ENCODE measurements at places on chromosomes 3 and 15. TPM values are rescaled to one million over a fixed set of nuclear protein-coding genes. Genes with fewer than 3 reads are reported as not detected.

GRCh38 chr15:70569091-70569713 is 194.2 kb downstream of the UACA start:
- peak; percentile 64 for DNase-seq

GRCh38 chr3:26997226-26997625 is 372.0 kb downstream of the NEK10 start:
- DNase-seq = no peak

- no peak for DNase-seq
Observed at GRCh38 chr3:177056927-177057326, 140.4 kb downstream of the TBL1XR1 start.

- no peak for DNase-seq
Observed at GRCh38 chr3:150107429-150108175, 136.9 kb upstream of the PFN2 start.

GRCh38 chr3:4231041-4231440 is 72.1 kb upstream of the SETMAR start:
- DNase-seq = no peak

GRCh38 chr15:56813995-56814394 is 80.7 kb upstream of the ZNF280D start:
- DNase-seq = no peak

- DNase-seq = no peak
Observed at GRCh38 chr3:170695486-170696064, 109.7 kb upstream of the SLC7A14 start.

DNA sequence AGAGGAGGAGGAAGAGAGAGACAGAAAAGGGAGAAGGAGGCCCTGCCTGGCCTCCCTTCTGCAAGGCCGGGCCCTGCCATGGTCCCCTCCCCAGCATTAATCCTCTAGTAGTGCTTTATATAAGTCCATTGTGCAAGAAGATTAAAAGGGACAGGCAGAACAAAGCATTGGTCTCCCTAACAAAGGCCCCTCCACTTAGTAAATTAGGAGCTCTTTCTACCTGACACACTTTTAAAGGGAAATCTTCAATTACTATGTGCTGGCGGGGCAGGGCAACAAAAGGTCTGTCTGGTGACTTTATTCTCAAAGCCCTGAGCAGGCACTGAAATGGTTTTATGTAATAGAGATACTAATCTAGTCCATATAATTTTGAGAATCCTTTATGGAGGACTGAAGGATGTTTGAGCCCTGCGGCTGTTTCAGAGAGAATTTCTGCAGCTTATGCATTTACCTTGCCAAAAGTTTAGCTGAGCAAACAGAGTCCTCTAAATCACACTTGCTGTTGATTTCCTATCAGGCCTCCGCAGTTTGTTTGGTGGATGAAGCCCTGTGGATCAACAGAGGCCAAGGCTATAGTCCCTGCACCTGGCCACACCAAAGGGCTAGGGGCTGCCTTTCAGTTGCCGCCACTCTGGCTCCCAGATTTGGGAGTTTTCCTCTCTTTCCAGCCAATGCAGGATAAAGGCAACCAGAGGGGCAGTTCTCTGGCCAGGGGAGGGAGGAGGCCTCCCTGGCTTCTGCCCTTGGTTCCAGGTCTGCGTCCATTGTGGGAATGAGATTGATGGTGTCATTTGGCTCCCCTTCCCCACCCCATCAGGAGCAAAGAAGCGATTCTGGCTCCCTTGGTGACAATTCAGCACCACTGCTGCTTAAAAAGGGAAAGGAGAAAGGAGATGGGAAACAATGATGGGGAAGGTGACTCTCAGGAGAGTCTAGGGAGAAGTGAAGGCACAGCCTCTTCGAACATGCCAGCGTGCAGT is 148.0 kb downstream of the MEGF11 start:
- DNase-seq = no peak

GRCh38 chr3:126415661-126416591 is 21.2 kb downstream of the CFAP100 start:
- DNase-seq = no peak

DNA sequence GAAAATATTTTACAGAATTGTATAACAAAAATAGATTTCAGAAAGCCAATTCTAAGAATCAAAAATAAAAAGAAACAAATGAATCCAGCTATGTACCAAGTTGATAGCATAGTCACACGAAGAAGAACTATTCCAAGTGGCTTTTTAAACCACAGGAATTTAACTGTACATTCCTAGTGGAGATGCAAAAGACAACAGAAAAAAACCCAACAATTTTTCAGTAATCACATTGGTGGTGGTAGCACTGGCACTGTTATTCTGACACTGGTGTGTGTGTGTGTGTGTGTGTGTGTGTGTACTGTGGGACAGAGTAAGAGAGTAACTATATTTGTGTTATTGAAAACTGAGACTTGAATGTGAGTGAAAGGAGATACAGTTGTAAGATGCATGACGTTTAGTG is 9.1 kb downstream of the BFSP2 start:
- no peak for DNase-seq

DNA sequence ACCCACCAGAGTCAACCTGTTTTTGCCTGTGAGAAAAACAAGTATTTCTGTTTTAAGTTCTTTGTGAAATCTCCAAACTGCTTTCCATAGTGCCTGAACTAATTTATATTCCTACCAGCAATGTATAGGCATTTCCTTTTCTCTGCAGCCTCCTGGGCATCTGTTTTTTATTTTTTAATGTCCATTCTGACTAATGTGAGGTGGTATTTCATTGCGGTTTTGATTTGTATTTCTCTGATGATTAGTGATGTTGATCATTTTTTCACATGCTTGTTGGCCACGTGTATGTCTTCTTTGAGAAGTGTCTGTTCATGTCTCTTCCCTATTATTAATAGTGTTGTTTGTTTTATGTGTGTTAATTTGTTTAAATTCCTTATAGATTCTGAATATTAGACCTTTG is 820.5 kb downstream of the MCTP2 start:
- no peak for DNase-seq

DNA sequence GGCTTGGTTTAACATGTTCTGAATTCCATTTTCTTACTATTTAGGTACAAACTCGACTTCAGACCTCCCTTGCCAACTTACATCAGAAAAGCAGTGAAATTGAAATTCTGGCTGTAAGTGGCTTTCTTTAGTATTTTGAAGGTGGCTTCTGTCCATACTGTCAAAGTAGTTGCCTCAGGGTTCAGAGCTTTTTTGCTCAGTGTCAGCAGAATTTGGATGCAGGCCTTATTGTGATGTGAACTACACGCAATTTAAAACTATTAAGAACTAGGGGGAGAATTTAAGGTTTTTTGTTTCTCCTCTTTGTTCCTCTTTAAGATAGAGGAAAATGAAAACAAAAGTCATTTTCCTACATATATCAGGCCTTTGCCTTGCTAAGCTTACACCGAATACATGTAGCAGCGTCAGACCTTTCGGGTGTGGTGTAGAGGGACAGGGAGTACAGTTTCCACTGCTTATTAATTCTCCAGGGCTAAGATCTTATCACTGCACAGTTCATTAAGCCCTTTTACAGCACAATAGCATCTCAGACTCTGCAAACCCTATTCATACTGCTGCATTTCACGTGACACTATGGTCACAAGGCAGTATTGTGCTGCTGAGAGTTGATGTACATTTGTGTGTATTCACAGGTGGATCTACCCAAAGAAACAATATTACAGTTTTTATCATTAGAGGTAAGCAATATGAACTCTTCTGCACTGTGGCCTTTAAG is 6.7 kb downstream of the SRP14 start:
- no peak for DNase-seq

DNA sequence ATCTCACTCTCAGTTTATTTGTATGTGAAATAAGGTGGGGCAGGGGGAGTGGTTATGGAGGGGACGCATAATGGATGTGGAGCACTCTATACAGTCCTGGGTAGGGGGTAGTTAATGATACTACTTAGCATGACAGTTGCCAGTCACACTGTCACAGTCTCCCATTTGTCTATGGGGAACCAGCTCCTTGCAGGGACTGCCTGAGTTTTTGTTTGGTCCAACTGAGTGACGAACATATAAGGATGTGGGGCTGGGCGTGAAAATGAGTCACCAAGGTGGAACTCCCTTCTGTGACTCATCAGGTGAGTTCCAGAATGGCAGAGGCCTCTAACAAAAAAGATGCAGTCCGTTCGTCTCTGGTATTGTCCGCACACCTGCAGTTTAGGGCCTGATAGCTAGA is 235.3 kb upstream of the ST8SIA2 start:
- no peak for DNase-seq

- DNase-seq = no peak
Observed at GRCh38 chr15:78623786-78624497, 3.1 kb upstream of the CHRNA3 start.

DNA sequence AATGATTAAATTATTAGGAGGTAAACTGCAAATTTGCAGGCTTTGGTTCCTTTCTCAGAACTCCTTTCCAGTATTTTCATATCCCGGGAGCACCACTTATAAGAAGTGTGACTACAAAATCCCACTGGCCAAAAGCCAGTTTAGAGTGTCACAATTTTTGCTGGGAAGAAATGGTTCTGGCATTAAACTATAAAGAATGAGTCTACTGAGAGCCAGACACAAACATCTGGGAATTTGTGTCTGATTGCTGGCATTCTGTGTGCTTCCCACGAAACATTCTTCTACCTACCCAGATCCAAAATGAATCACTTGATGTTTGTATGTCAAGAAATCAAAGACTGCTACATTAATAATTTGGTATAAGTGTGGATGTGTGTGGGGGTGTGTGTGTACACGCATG is 82.8 kb downstream of the DUT start:
- no peak for DNase-seq

- DNase-seq = no peak
Observed at GRCh38 chr15:41806291-41807181, 21.4 kb upstream of the JMJD7 start.

DNA sequence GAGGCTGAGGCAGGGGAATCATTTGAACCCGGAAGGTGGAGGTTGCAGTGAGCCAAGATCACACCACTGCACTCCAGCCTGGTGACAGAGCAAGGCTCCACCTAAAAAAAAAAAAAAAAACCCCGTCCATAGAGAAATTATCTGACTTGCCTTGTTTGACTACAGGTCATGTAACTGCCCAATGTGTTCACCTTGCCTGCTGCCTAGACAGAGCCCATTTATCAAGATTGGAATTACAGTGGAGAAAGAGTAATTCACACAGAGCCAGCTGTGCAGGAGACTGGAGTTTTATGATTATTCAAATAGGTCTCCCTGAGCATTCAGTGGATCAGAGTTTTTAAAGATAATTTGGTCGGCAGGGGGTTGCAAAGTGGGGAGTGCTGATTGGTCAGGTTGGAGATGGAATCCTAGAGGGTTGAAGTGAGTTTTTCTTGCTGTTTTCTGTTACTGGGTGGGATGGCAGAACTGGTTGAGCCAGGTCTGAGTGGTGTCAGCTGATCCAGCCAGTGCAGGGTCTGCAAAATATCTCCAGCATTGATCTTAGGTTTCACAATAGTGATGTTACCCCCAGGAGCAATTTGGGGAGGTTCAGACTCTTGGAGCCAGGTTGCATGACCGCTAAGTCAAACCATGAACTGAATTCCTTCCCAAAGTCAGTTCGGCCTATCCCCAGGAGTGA is 40.8 kb upstream of the ACP3 start:
- no peak for DNase-seq

DNA sequence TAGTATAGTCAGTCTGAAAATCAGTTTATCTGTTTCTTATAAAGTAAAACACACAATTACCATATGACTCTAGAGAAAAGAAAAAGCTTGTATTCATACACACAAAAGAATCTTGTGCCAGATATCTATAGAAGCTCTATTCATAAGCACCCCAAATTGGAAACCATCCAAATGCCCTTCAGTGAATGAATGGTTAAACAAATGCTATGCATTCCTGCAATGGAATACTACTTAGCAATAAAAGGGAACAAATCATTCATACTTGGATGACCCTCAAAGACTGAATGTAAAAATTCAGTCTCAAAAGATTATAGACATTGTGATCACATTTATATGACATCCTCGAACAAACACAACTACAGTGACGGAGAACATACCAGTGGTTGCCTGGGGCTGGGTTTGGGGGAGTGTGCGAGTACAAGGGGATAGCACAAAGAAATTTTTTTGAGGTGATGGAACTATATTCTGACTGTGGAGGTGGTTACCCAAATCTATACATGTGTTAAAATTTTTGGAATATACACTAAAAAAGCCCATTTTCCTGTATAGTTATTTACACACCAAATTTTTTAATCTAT is 680.6 kb downstream of the NTRK3 start:
- no peak for DNase-seq

DNA sequence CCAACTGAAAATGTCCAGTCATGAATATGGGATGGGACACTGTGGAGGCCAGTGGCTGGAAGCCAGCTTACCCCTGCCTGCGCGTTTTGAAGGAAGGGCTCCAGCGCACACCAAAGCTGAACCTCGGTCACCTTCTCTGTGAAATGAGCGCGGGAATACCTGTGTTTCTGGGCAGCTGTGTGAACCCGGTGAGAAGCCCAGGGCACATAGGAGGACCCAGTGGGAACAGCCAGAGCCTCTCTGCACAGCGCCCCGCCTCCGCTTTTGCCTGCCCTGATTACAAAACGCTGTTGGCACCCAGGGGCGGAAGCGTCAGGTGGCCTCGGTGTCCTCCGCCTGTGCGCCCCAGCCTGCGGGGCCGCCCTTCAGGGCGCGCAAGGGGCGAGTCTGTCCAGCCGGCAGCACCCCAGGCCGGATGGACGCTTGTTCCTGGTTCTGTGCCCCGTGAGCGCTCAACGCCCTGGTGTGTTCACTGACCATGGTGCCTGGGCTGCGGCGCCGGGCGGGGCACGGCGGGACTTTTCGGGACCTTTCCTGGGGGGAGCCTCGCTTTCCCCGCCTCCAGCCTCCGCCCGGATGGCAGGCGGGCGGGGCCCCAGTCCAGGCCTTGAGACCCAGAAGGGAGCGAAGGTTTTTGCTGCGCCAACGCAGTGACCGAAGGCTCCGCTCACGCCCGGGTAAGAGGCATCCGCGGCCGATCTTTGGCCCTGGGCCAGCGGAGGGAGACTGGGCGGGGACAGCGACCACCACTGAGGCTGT is at the start of gene SQOR:
TSS of gene SQOR (plus strand) at position 598 of the 759 bp plus-strand sequence. CDS start 23,895 bp downstream, outside the sequence.
- peak; percentile 34 for DNase-seq

GRCh38 chr3:115284980-115285379 is 137.9 kb upstream of the ZBTB20 start:
- no peak for DNase-seq

CHDH gene
- 13.4 TPM for total RNA-seq

SH2D7 gene
- total RNA-seq = not detected

EPHA3 gene
- 7.7 TPM for total RNA-seq

SMCO1 gene
- total RNA-seq = not detected

TRPM1 gene
- total RNA-seq = not detected

PIERCE2 gene
- 3.6 TPM for total RNA-seq

CAMK2N2 gene
- 45.7 TPM for total RNA-seq

GOLGA6L7 gene
- total RNA-seq = not detected

ZNF385D gene
- 34.3 TPM for total RNA-seq

SEMA3F gene
- 9.7 TPM for total RNA-seq

CCNB2 gene
- 1.9 TPM for total RNA-seq

LSAMP gene
- 251 TPM for total RNA-seq

UBA7 gene
- total RNA-seq = 31.8 TPM
